ENCODE measurements at places on chromosomes 6 and 20.

DNA sequence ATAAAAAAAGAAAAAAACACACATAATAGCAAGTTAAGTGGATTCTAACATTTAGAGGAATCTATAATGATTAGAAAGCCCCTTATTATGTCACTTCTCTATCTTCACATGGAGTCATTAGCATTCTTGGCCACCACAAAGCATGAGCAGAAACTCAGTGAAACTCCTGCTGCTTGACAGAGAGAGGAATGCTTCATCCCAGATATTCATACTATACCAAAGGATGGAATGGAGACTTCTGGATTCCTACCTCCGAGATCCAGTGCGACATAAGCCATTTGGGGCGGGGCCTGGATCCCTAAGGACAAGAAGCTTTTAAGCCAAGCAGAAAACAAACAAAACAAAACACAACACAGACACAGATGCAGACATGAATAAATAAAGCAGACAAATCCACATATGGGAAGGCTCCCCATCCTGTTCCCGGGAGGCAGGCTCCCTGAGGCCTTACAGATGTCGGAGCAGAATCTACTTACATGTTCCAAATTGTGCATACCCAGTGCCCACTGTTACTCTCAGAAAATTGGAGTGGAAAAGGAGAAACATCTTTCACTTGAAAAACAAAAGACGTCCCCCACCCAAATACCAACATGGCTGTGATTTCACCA lies 727.3 kb downstream of the MAFB start:
- DNase-seq: no peak

DNA sequence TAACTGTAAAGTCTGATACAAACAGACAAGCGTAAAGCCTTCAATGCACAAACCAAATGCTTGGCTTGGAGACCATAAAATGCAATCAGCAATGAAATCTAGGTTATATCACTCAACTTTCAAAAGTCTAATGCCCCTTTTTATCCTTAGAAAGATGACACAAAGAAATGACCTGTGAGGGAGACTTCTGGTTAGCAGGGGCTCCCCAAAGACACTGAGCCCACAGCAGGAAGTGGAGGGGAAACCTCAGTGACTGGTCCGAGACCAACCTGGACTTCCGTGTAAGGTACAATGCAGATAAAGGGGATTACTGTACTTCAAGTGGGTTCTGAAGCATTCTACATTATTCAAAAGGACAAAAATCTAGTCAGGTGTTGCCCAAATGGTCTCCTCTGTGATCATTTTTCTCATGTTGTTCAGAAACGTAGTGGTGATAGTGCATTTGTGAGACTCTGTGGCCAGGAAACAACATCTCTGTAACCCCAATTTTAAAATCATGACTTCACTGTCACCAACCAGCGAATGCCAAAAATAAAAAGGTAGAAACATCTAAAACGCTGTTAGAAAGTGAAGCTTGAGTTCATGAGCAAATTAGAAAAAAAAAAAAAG lies 88.2 kb downstream of the HIVEP2 start:
- no peak for DNase-seq

GRCh38 chr6:10434235-10434634 lies 19.4 kb upstream of the TFAP2A start:
- DNase-seq: no peak

DNA sequence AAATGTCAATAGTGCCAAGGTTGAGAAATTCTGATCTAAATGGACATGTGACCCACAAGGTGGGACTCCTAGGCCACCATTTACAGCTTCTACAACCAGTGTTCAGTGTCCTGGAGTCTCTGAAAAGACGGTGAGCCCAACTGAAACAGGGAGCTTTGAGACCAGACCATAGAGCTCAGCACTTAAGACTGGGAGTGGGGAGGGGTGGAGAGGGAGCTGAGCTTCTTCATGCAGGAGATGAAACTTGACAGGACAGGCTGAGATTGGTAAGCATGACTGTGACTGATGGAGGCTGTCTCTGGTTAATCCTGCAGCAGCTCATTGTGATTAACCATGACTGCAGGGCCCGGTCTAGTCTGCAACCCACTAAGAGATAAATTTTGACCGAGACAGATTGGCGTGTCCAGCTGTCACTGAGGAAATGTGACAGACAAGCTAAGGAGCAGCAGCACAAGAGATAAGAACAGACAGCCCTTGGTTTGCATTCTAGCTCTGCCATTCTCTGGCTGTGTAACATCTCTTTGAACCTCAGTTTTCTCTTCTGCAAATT lies 1.4 kb upstream of the AAR2 start:
- DNase-seq: no peak

DNA sequence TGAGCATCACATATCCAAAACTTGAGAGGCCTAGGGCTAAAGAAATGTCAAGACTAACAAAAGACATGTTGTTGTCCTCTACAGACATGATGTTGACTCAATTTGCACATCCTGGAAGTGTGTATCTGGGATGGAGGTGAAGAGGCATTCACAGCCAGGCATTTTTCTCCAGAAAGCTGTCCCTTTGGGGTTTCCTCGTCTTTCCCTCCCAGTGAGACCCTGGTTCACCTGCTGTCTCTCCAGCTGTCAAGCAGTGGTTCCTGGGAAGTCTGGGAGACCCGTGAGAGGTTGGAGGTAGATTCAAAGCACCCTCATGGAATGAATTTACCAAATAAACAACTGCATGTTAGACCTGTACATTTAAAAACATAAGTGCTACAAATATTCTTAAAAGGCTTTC lies 32.1 kb downstream of the BACH2 start:
- DNase-seq: no peak

DNA sequence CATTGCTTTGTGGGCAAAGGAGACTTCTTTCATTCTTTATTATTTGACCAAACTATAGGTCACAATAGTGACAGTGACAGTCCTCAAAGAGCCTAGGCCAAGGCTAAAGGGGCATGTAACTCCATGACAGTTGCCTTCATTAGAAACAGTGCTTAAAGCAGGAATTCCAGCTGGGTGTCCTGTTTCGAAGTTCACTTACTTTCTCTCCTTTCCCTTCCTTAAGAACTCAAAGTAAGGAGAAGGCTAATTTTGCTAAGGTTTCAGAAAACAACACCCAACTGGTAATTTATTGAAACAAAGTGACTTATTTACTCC lies 48.1 kb upstream of the HEY2 start:
- DNase-seq: no peak

- peak; percentile 56 for DNase-seq
Observed at GRCh38 chr6:142846883-142847287, 98.1 kb downstream of the HIVEP2 start.

- no peak for DNase-seq
Observed at GRCh38 chr6:142932889-142933288, 12.1 kb downstream of the HIVEP2 start.

DNA sequence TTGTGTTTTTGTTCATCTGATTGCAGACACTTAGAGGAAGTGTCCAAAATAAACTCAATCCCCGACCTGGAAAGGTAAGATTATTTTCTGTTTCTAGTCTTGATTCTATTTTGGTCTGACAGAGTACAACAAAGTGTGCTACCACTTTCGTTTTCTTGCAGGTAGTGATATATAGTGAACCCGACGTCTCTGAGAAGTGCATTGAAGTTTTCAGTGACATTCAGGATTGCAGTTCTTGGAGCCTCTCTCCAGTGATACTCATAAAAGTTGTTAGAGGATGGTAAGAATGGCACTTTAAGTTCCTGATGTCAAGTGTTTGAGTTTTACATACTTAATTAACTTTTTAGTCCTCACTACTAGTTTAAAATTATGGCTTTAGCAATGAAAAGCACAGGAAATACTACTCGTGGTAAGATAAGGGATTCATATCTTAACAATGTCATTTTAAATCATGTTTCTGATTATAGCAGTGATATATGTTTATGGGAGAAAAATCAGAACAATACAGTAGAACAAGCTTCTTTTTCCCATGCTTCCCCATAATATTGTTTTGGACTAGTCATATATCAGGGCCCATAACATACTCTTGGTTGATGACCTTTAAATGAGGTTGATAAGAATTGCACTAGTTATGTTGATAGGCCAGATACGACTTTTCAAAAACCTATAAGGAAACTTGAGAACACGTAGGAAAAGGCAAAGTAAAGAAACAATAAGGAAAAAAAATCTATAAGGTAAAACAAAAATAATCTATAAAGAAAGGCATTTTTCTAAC lies 104.0 kb downstream of the RTN4IP1 start:
- DNase-seq: no peak

DNA sequence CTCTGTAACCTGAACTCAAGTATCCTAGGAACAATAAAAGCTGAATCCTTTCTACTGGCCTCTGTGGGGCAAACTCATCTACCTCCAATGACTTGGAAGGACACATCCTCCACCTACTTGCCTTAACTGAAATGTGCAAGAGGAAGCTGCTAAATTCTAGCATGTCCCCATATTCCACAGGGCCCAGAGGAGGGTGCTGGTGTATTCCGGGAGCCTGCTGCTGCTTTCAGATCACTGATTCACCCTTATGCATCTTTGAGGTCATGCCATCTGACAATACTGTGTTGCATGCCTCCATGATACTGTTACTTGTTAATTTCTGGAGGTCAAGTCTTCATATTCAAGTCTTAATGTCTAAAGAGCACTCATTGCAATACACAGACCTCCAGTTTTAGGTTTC lies 40.3 kb downstream of the LYRM4 start:
- no peak for DNase-seq

DNA sequence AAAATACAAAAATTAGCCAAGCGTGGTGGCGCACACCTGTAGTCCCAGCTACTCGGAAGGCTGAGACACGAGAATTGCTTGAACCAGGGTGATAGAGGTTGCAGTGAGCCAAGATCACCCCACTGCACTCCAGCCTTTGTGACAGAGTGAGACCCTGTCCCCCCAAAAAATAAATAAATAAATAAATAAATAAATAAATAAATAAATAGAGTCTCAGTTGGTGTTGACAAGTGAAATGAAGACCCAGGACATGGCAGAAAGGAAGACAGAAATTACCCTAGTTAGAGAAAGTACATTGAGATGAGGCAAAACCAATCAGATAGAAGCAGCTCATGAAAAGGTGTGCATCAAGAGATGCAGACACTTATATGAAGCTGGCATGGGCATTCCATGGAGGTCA lies 105.0 kb downstream of the IBTK start:
- DNase-seq: no peak

DNA sequence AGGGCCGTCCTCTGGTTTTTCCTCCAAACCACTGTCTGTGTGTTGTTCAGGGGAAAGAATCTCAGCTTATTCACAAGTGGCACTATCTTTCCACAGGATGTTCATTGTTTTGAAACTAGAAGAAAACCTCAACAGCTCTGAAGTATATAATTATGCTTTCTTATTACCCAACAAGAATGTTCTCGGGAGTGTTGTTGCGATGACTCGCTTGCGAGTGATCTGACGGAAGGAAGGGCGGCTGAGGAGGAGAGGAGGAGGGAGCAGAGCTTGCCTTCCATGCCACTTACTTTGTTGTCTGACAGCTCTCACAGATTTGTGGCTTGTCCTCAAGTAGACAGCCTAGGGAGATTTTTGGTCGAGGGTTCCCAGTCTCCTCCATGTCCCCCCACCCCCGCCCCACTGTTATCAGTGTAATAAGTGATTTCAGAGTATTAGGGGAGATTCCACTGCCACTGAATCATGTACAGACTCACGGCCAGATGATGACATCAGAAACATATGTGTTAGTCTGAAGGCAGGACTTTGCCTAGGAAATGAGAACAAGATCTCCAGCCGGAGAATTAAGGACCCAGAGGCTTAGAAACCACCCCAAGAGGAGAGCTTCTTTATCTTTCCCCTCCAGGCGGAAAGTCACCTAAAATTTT lies 80.7 kb upstream of the CCN6 start:
- DNase-seq: no peak

- no peak for DNase-seq
Observed at GRCh38 chr20:15867899-15868298, 705.3 kb downstream of the KIF16B start.

GRCh38 chr20:1062334-1063010 lies 55.9 kb upstream of the PSMF1 start:
- DNase-seq: no peak

GRCh38 chr6:166972101-166972500 lies 15.8 kb upstream of the RNASET2 start:
- DNase-seq: no peak

- no peak for DNase-seq
Observed at GRCh38 chr6:146890644-146891434, 292.1 kb downstream of the ADGB start.

GRCh38 chr20:9974324-9974723 lies 60.5 kb upstream of the ANKEF1 start:
- no peak for DNase-seq

- no peak for DNase-seq
Observed at GRCh38 chr20:5131502-5131901, 4.7 kb downstream of the CDS2 start.

GRCh38 chr20:48541581-48542071 lies 286.2 kb downstream of the PREX1 start:
- no peak for DNase-seq

DNA sequence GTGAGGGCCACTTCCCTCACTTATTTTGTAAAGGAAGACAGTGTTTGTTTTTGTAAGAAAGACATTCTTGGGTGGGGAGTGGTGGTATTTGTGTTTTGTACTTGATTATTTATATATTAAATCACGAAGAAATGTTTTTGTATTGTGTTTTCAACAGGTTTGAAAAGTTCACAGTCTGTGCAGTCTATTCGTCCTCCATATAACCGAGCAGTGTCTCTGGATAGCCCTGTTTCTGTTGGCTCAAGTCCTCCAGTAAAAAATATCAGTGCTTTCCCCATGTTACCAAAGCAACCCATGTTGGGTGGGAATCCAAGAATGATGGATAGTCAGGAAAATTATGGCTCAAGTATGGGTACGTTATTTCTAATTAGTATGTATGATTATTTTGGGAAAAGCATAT lies 137.2 kb downstream of the NCOA3 start:
- DNase-seq: no peak

DNA sequence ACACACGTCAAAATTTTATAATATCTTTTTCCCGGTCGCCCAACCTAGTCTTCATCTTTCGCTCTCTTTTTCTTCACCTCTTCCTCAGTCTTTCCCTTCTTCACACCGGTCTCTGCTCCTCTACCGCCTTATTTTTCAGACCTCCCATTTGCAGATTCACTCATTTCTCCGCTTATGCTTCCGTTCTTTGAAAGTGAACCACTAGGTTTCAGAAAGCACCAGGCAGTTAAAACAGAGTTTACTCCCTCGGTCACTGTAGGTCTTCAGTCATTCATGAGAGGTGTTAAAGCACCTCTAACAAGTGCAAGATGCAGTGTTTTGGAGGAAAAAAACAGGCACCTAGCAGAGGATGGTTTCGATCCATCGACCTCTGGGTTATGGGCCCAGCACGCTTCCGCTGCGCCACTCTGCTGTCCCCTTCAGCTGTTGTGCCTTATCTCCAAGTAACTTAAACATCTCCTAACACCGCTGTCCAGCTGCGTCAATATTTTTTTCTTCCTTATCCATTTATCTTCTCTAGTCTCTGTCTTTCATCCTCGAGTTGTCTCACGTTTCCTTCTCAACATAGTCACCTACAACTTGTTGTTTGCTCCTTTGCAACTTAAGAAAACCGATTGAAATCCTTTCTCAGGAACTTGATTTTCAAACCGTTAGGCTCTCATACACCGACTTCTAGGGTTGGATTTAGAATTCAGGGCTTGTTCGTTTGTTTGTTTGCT lies 119.7 kb upstream of the ZNF184 start:
- DNase-seq: peak; percentile 69

GRCh38 chr20:38893565-38894090 lies 32.6 kb upstream of the FAM83D start:
- DNase-seq: peak; percentile 87

GRCh38 chr6:56032715-56033260 lies 157.4 kb upstream of the BMP5 start:
- DNase-seq: no peak

All from HEK293T (cell line).